ENCODE measurements at places on chromosomes 6 and 20.

GRCh38 chr20:25692499-25692898 is 4.2 kb downstream of the ZNF337 start:
- no peak for DNase-seq

DNA sequence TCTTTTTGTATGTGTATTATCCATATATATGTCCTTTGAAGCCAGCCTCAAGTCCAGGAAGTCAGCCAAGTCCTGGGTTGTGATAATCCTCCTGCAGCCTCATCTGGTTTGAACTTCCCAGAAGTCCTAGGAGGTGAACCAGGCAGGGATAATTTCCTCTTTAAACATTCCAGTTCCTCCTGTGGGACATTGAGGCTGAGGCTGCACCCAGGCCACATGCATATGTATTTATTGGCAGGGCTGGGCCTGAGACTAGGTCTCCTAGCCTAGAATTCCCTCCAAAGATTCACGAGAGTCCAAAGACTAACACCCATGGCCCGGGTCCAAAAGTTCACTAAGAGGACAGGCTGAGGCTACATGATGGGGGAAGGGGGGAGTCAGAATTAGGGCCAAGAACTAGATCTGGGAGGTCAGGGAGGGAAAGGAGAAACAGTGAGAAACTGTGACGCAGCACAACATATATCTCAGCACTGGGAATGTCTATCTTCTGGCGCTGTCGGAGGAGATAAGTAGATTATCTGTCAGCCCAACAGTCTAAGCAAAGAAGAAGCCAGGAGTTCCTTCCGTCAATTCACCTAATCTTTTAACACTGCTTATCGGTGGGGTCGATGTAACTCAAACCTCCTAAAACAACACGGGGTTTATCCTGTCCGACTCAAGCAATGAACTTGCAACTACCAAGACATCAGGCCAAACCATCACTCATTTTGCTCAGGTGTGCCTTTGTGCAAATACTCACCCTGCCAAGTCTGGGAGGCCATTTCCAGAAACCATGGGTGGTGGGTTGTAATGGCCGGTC is 43.3 kb downstream of the SNX5 start:
- no peak for DNase-seq

GRCh38 chr6:97361286-97361685 is 78.3 kb upstream of the MMS22L start:
- DNase-seq = no peak

- no peak for DNase-seq
Measured at GRCh38 chr6:166998256-166999144, 697 bp upstream of the CEP43 start.

GRCh38 chr6:154370545-154370944 is 13.9 kb upstream of the IPCEF1 start:
- DNase-seq = no peak

GRCh38 chr20:63641146-63641791 is 12.0 kb downstream of the STMN3 start:
- DNase-seq = no peak

GRCh38 chr6:45637056-45637455 is 259.3 kb upstream of the SUPT3H start:
- DNase-seq = no peak

DNA sequence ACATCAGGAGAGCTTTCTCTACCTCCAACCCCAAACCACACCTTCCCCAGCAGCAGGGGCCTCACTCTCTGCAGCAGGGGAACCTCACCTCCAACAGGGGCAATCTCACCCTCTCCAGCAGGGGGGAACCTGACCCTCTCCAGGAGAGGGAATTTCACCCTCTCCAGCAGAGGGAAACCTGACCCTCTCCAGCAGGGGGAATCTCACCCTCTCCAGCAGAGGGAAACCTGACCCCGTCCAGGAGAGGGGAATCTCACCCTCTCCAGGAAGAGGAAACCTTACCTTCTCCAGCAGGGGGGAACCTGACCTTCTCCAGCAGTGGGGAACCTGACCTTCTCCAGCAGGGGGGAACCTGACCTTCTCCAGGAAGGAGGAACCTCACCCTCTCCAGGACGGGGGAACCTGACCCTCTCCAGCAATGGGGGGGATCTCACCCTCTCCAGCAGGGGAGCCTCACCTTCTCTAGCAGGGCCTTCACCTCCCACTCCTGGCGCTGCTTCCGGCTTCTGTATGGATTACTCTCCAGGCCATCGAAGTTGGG is 3.1 kb downstream of the B3GALT4 start:
- no peak for DNase-seq
